ENCODE measurements at places on chromosomes 6 and 20.

- no peak for DNase-seq
Measured at GRCh38 chr6:15299430-15300131, 53.7 kb downstream of the JARID2 start.

- DNase-seq = no peak
Measured at GRCh38 chr6:66190858-66191257, 483.8 kb upstream of the EYS start.

GRCh38 chr20:50023116-50023805, 40.5 kb downstream of the SNAI1 start:
- no peak for DNase-seq

- DNase-seq = no peak
Measured at GRCh38 chr6:63685446-63686379, 50.1 kb downstream of the PHF3 start.

All from spinal cord (tissue), 10 donors.